Activated effector memory CD4-positive, alpha-beta T cell treated with Interleukin-2 at 50 U/mL for 16 hours (primary cell): ENCODE measurements at places on chromosomes 16 and 17.

DNA sequence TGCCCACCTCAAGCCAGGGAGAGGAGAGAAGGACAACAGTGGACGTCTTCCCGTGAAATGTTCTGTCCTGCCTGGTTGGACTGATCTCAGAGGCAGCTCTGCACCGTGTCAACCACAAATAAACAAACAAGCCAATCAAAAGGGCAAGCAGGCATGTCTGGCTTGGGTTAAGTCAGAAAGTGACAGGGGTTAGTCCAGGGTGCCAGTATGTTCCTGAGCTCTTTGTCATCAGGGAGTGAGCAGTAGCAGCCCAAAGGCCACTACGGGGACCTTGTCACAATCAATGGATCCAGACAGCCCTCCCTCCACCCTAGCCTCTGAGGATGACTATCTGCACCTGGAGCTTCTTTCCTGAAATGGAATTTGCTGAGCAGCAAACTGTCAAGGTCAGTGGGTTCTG lies 35.0 kb downstream of the CNGB1 start:
- DNase-seq: no peak

DNA sequence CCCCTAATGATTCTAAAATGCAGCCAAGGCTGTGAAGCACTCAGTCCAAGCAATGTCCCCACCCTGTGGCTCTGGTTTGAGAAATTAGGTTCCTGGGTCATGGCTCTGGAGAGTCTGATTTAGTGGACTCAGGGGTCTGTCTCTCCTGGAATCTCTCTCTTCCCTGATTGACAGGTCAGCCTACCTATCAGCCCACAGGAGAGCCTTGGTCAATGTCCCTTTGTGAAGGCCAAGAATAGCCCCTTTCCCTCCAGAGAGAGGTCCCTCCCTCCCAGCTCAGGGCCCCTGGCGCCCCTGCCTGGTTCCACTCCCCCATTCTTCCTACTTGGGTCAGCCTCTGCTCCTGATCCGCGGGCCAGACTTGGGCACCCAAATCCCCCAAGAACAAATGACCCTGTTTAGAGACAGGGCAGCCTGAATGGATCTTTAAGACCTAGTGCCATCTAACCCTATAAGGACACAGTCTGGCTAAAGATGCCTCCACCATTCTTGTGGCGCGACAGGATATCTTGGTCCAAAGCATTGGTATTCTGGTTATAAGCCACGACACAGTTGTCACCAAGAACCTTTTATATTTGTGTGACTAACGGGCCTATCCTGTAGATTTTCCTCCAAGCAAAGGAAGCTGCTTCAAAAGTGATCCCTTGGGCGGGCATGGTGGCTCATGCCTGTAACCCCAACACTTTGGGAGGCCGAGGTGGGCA lies 38.3 kb upstream of the PRSS54 start:
- no peak for DNase-seq

GRCh38 chr16:27685807-27686206 lies 135.9 kb downstream of the KATNIP start:
- no peak for DNase-seq

GRCh38 chr17:62866471-62866870 lies 58.4 kb upstream of the MARCHF10 start:
- no peak for DNase-seq

DNA sequence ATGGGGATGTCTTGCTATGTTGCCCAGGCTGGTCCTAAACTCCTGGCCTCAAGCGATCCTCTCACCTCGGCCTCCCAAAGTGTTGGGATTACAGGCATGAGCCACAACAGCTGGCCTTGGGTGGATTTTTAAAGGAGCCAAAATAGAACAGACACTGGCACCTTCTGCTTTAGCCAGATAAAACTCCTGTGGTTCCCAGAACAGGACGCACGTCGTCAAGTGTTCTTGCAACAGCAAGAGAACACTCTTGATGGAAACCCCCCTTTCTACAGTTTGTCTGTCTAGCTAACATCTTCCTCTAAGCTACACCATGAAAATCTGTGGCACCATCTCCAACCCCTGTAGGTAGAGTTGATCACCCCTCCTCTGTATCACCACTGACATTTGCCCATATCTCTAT lies 122.6 kb downstream of the NPIPB5 start:
- no peak for DNase-seq

GRCh38 chr17:3316836-3317235 lies 18.7 kb upstream of the OR3A1 start:
- DNase-seq: no peak

DNA sequence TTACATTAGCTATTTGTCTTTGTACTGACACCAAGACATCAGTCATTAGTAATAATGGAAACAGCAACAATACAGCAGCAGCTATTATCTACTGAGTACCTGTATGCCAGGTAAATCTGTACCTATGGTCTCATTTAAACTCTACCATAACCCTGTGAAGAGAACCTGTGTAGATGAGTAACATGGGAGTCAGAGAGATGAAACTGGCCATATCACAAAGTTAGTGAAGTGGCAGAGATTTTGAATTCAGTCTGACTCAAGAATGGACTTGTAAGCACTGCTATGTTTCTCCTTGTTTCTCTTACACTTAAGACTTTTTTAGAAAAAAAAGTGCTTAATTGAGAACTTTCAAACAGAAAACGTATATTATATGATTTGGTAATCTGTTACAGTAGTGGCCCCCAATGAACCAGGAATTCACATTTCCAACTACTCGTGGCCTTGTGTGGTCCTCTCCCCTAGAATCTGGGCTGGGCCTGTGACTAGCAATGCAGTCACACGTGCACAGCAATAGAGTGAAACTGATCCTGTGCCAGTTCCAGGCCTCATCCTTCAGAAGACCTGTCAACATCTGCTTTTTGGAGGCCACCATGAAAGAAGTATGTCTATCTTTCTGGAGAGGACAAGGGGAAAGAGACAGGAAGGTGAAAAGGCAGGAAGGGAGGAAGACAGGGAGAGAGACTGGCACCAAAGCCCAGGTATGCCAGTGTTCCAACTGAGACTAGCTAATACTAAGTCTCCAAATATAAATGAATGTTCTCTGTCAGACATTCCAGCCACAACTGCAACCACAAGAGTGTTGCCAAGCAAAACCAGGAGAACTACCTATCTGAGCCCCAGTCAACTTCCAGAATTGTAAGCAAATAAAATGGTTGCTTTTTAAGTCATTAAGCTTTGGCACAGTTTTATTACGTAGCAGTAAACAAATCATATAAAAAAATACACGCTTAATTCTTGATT lies 12.0 kb downstream of the CRLF3 start:
- no peak for DNase-seq

DNA sequence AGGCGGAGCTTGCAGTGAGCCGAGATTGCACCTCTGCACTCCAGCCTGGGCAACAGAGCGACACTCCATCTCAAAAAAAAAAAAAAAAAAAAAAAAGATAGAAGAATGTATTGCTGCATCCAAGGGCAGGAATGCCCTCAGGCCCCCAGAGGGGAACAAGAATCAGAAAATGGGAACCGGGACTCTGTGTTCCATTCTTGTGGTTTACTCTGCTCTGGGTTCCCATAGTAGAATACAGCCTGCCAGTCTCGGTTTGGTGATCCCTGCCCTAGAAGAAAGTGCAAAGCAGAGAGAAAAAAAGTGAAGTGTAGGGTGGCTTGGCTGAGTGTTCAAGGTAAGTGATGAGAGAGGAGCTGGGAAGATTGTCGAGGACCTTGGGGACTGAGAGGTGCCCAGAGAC lies 27.4 kb upstream of the KDM6B start:
- no peak for DNase-seq

DNA sequence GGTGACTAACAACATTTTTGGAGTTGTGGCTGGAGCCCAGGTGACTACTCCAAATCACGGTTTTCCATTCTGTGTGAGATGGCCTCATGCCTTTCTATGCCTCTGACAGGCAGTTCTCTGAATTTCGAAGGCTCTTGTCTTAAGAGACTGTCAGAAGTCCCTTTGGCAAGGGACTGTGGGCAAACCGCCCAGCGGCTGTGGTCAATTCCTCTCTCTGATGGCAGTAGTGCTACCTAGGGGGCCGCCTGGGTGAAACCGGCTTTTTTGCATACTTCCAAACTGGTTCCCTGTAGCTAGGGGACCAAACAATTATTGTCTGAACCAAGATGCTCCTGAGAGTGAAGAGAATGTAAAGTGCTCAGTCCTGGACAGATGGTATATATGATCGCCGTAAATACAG lies 86.3 kb downstream of the SDR42E1 start:
- no peak for DNase-seq

GRCh38 chr16:55433030-55433429 lies 46.0 kb upstream of the MMP2 start:
- DNase-seq: no peak

- no peak for DNase-seq
These were observed 43.1 kb upstream of the AMZ2 start for GRCh38 chr17:68204736-68205135.

- DNase-seq: no peak
These were observed 10.0 kb upstream of the CISD3 start for GRCh38 chr17:38719943-38720641.

GRCh38 chr17:1865252-1866037 lies 35.6 kb downstream of the RPA1 start:
- DNase-seq: no peak

- DNase-seq: no peak
These were observed 14.4 kb upstream of the CCL18 start for GRCh38 chr17:36049643-36050042.

DNA sequence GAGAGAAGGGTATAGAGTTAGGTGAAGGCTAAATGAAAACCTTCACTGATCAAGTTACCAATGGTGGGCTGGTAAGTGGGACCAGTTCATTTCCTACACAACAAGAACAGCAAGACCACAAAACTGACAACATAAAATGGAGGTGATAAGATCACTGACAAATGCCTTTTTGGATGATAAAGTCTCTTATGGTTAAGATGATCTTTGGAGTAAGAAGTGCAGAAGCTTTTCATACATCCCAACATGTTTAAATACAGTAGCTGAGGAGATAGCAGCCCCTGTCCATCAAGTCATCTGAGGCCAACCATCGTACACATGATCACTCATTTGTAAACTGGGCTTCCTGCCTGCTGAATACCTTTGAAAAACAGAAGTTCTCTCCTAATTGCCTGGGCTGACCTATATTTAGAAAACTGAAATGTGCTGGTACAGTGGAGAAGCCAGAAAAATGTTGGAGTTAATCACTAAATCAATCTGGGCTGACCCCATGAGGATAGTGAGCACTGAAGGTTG lies 259.0 kb upstream of the ZFHX3 start:
- DNase-seq: no peak

DNA sequence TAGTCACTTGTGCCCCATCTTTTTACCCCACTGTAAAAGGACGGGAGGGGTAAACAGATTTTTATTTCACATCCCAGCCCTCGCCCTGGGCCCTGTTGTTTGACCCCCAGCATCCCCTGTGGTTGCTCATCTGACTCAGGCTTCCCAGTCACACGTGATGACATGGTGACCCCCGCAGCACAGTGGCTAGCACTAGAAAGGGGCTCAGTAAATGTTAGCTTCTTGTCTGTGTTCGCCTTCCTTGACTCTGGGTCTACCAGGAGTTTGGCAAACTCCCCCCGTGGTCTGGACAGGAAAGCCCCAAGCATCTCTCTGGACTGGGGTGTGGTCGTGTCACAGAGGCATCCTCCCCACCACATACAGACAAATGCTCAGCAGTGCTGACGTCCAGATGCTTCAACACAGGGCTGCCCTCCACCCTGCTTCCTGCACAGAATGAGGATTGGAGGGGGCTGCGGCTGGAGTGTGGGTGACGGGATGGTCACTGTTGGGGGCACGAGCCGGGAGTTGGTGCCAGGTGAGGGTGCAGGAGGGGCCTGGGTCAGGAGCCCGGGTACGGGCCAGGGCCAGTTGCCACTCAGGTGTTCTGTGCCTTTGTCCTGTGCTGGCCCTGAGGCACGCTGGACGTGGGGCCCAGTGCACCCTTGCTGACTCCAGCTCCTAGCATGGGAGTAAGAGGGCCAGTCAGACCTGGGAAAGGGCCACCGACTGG lies 69.1 kb downstream of the METRNL start:
- no peak for DNase-seq

GRCh38 chr17:83071966-83072562 lies 7.3 kb upstream of the METRNL start:
- DNase-seq: no peak

- no peak for DNase-seq
These were observed 2.2 kb upstream of the TLCD3B start for GRCh38 chr16:30033270-30033669.

- DNase-seq: no peak
These were observed 8.6 kb downstream of the CMIP start for GRCh38 chr16:81453091-81453728.

DNA sequence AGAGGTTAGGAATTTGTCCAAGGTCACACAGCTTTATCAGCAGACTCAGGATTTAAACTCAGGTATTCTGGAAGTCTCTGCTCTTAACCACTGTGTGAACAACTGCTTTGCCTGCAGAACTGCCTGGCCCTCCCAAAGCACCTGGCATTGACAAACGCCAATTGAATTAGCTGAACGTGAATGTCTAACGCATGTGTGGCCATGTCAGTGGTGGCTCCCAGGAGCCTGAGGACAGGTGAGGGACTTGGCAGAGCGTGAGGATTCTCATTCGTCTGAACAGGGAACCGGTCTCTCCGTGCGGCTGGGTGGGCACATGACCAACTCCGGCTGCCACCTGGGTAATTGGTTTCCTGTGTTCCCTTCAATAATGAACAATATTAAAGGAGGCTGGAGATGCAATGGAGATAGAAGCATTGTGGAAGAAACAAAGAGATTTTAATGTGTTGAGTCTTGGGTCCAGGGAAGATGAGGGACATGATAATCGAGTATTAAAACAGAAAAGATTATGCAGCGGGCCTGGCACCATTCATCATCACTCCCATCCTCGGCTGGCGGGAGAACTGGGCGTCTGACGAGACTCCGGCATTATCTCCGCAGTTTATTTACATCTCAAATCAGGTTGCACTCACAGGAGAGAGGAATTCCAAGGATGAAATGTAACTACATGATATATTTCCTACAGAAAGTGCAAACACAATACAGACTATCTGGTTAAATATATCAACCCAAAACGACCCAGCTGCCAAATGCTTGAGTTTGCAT lies 113.5 kb downstream of the NPIPB5 start:
- no peak for DNase-seq

GRCh38 chr16:66353055-66353454 lies 13.4 kb upstream of the CDH5 start:
- no peak for DNase-seq

DNA sequence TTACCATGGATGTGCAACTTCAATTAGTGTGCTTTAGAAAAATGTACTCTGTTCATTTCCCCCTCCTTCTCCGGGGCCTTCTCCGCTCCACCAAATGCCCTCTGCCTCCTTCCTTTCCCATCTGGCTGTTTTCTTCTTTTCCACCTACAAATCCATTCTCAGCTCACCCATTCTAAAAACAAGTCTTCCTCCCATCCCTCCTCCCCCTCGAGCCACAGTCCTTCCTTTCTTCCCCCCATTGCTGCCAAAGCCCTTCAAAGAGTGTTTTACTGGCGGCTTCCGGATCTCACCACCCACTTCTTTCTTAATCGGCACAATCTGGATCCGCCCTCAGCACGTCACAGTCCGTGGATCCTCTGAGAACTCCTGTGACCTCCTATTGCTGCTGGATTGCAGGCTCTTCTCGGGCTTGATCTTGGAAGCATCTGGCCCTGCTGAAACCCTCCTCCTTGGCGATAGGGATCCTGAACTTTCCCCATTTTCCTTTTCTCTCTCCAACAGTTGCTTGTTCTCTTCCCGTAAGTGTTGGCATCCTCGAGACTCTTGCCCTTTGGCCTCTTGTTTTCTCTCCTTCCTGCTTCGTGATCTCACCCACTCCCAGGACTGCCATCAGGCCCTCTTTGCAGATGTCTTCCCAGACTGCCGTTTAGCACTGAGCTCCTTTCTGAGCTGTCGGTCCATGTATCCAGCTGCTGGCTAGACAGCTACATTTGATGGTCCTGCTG lies 36.0 kb upstream of the FBXO47 start:
- peak; percentile 16 for DNase-seq

- no peak for DNase-seq
These were observed 26.2 kb downstream of the ADAMTS18 start for GRCh38 chr16:77408607-77409006.
